Heart left ventricle (tissue), 16 donors: ENCODE measurements at places on chromosomes 13 and 19.

- H3K27ac ChIP-seq, result no peak overlapping the region
- DNase-seq, result no peak
- no peaks in the 10 kb centered on the region for H3K4me1 ChIP-seq
Measured at GRCh38 chr13:103517768-103518102, 451.5 kb upstream of the SLC10A2 start.

GRCh38 chr13:79918620-79919019 lies 422.3 kb downstream of the SPRY2 start:
- H3K4me3 ChIP-seq, result no peak overlapping the region
- no peaks in the 10 kb centered on the region for H3K27me3 ChIP-seq
- no peak for DNase-seq
- H3K36me3 ChIP-seq, result no peaks in the 10 kb centered on the region
- no peak overlapping the region for H3K27ac ChIP-seq

GRCh38 chr13:30145709-30146367 lies 161.5 kb downstream of the KATNAL1 start:
- H3K4me1 ChIP-seq, result peaks cover 51% of the 10 kb centered on the region
- H3K27ac ChIP-seq, result no peak overlapping the region
- no peak for DNase-seq
- H3K36me3 ChIP-seq, result no peaks in the 10 kb centered on the region
- no peaks in the 10 kb centered on the region for H3K27me3 ChIP-seq
- H3K4me3 ChIP-seq, result no peak overlapping the region

- no peak within 1 kb of the TSS for H3K4me3 ChIP-seq
- no peaks in the 10 kb centered on the region for H3K36me3 ChIP-seq
- no peaks in the 10 kb centered on the region for H3K4me1 ChIP-seq
- H3K27ac ChIP-seq, result no peak within 1 kb of the TSS
Measured at GRCh38 chr19:30371960-30372824, at the start of gene ZNF536. Gene ZNF536, plus strand, starts transcription at chr19:30372384. Its CDS starts 71,179 bp downstream, at chr19:30443563.
